ENCODE measurements at places on chromosomes 16 and 17.

DNA sequence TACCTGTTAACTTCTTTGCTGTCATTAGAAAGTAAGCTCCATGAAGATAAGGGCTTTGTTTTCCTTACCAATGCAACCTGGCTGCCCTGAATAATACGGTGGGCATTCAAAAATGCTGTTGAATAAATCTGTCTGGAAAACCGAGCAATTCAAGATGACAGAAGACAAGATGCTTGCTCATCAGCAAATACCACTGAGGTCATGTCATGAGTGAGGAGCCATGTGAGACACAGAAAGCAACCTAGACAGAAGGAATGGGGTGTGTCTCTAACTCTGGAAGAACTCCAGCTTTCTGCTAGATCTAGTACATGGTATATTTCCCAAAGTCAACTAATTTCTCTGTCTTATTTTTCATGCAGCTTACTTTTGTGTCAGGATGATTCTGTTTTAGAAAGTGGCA, 64.2 kb downstream of the STH start:
- peak; percentile 92 for DNase-seq

- no peak for DNase-seq
These were observed 25.1 kb downstream of the FA2H start for GRCh38 chr16:74749291-74750055.

DNA sequence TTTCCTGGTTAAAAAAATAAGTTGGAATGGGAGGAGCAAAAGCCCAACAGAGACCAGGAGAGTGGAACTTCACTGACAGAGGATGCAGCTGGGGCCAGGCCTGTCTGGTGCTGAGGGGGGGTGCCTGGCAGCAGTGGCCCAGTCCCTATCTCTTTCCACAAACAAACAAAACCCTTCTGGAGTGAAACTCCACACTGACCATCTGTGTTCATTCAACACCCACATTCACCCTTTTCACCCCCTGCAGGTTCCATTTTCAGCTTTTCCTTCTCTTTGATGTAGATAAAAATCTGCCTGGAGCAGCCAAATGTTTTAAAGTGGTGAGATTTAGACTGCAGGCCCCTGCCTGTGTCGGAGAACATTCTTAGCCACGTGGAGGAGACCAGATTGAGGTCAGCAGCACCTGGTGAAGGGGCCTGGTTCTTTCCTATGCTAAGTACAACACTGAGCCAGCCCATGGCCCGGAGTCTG, 161.4 kb upstream of the CDH11 start:
- DNase-seq, result no peak

DNA sequence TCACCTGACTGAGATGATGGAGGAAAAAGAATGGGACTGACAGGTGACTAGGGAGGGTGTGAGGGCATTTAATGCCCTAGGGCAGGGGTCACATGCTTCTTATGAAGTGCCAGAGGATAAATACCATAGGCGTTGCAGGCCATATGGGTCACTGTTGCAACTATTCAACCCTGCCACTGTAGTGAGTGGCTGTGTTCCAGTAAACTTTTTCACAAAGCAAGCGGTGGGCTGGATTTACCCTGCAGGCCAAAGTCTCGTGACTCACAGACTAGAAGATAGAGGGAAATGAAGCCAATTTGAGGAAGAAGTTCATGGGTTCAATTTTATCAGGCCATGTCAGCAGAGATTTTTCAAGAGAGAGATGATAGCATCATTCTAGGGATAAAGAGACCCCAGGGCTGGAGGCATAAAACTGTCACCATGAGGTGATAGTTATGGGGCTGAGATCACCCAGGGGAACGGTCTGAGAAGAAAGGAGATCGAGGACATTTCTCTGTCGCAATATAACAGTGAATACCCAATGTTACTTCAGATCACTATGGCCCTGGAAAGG, 8.6 kb downstream of the ARHGAP17 start:
- DNase-seq, result no peak

GRCh38 chr16:73891129-73891542, 405.5 kb upstream of the PSMD7 start:
- no peak for DNase-seq

DNA sequence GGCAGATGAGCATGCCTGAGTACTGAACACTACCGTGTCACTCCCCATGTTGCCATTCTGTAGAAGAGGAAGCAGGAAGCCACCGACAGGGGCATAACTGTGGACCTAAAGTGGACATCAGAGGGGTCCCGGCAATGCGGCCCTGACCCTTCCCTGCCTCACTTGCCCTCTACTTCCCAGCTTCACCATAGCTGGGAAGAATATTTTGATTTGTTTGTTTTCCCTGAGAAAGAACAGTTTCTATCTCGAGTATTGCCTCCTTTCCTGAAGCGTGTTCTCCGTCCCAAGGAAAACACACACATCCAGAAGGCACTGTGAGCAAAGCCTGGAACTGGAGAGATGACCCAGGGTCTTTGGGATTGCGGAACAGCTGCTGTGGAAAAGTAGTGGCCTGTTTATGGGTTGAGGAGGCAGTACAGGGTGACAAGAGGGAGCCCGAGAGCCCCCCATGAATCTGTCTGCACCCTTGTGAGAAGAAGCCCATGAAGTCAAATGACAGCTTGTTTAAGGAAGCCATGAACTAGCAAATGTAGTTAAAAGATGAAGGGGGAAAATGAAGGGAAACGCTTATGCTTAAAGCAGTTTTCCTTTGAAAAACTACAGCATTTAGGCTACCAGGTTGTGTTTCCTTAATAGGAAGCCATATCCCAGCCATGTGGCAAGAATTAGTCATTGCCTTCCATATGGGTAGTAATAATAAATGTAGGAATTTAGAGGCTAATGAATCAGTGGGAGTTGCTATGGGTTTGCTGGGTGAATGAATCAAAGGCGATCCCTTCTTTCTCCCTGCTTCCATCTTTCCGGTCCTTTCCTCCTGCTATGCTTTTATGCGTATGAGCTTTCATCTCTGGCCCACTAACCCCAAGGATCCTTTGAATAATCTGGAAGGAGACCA, 90.0 kb upstream of the TBX2 start:
- DNase-seq, result peak; percentile 25

GRCh38 chr17:40588552-40588951, 23.3 kb upstream of the CCR7 start:
- DNase-seq, result no peak

GRCh38 chr17:12358477-12358876, 307.2 kb upstream of the MYOCD start:
- no peak for DNase-seq

DNA sequence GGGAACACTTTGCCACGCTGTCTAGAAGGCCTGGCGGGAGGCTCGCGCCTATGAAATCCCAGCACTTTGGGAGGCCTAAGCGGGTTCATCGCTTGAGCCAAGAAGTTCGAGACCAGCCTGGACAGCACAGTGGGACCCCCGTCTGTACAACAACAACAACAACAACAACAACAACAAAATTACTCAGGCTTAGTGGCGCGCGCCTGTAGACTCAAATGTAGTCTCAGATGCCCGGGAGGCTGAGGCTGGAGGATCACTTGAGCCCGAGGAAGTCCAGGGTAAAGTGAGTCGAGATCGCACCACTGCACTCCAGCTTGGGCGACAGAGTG, 297 bp upstream of the SLFN13 start:
- DNase-seq, result no peak

DNA sequence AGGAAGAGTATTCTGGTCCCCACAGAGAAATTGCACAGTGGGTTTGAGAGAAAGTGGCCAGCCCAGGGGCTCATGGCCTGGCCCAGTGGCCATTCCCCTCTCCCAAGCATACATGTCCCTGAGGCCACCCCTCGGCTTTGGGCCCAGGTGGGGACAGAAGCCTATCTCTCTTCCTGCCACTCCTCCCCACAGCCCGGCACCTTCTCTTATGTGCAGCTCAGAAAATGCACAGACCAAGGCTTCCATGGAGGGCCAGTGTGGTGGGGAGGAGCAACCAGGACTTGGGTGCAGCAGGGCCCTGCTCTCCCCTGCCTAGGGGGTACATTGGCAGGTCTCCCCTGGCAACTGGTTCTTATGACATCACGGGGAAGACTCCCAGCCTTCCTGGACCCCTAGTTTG, at the start of gene C16orf90:
C16orf90 (minus strand) TSS at position 314 of the 400 bp plus-strand sequence; CDS start at position 246, 68 bp downstream.
- DNase-seq, result no peak

DNA sequence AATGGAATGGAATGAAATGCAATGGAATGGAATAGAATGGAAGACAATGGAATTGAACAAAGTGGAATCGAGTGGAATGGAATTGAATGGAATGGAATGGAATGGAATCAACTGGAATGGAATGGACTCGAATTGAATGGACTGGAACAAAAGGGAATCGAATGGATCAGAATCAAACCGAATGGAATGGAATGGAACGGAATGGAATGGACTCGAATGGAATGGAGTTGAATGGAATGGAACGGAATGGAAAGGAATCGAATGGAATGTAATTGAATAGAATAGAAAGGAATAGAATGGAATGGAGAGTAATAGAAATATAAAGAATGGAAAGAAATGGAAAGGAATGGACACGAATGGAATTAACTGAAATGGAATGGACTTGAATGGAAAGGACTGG, 475.2 kb upstream of the WSB1 start:
- peak; percentile 25 for DNase-seq

- no peak for DNase-seq
These were observed 77.3 kb downstream of the RPTOR start for GRCh38 chr17:80621997-80622357.

- no peak for DNase-seq
These were observed 60.4 kb downstream of the HS3ST2 start for GRCh38 chr16:22874394-22874793.

- DNase-seq, result no peak
These were observed 2.9 kb upstream of the CACNA1G start for GRCh38 chr17:50557630-50558029.

DNA sequence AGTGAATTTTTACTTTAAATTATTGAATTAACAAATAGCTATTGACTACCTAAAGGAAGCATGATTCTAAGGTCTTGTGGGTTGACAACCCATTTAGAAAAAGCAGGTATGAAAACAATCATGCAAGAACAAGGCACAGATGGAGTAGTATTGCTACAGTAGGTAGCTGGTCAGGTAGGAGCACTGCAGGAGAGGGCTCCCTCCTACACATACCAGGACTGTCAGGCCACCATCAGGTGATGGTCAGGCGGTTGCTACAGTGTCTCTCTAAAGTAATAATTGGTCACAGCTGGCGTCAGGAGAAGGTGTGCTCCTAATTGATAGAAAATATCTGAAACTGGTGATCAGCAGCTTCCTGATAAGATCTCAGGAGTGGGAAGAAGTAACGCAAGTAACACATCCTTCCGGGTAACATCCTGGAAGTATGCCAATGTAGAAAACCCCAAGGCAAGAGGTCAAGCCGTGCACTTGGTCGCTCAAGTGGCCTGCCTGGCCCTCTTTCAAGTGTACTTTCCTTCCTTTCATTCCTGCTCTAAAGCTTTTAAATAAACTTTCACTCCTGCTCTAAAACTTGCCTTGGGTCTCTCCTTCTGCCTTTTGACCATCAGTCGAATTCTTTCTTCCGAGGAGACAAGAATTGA, 486.5 kb downstream of the TMEM114 start:
- DNase-seq, result no peak

- DNase-seq, result no peak
These were observed 22.5 kb downstream of the KCTD19 start for GRCh38 chr16:67304020-67304419.

- DNase-seq, result peak; percentile 93
These were observed 15.9 kb downstream of the CDH5 start for GRCh38 chr16:66382171-66382965.

DNA sequence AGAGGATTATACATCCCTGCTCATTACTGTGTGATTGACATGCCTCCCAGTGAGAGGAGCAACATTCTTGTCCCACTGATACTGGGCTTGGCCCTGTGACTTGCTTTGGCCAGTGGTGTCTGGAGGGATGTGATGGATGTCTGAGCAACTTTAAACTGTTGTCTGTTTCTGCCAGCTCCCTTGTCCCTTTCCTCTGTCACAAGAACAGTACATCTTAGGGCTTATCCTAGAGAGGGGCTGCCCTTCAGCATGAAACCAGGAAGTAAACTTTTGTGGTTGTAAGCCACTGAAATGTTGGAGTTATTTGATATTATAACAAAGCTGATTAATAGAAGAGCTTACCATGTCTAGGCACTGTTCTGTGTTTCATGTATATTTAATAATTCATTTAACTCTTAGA, 82.9 kb upstream of the GPRC5B start:
- DNase-seq, result no peak

DNA sequence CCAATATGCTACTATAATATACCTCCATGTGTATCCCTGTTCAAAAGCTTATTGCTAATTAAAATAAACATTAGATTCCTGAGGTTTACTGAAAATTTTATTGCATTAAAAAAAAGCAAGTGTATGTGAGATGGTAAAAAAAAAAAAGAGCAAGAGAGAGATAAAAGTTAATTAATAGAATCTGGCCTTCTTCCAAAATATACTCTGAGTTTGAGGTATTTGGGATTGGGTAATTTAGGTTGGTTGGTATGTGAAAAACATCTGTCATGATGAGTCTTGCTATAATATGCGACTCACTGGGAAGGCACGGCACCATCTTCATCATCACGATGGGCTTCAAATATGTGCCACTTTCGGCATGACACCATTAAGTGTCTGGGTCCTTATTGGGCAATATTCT, 711.1 kb upstream of the SOX9 start:
- DNase-seq, result peak; percentile 99

GRCh38 chr17:19645734-19646201, 2.8 kb upstream of the ALDH3A2 start:
- no peak for DNase-seq
